HT1080 (cell line): ENCODE measurements at places on chromosomes 7 and 10. TPM values are rescaled to one million over a fixed set of nuclear protein-coding genes. Genes with fewer than 3 reads are reported as not detected.

COL13A1 gene
- total RNA-seq: 105 and 114 TPM in 2 replicates

MINPP1 gene
- total RNA-seq: 26.5 and 27.3 TPM in 2 replicates

OPN4 gene
- total RNA-seq: not detected in 2 replicates

MRLN gene
- total RNA-seq: 0.43 TPM in 1 of 2 replicates, not detected in the other

NPSR1 gene
- total RNA-seq: not detected in 2 replicates

SPDYE2B gene
- not detected in 2 replicates for total RNA-seq

HUS1 gene
- 10.1 and 14.4 TPM in 2 replicates for total RNA-seq

STRIP2 gene
- total RNA-seq: 14.3 and 15.2 TPM in 2 replicates

UPK3B gene
- 1.0 TPM in 1 of 2 replicates, not detected in the other for total RNA-seq

ANTXRL gene
- total RNA-seq: 0.63 TPM in 1 of 2 replicates, not detected in the other

ANKMY2 gene
- 17.8 and 25.4 TPM in 2 replicates for total RNA-seq

PIP gene
- not detected in 2 replicates for total RNA-seq

IFIT1B gene
- not detected in 2 replicates for total RNA-seq

GFRA1 gene
- not detected in 2 replicates for total RNA-seq

OR2A12 gene
- not detected in 2 replicates for total RNA-seq

TMEM225B gene
- not detected in 2 replicates for total RNA-seq

TAS2R4 gene
- 0.14 and 0.63 TPM in 2 replicates for total RNA-seq

COX19 gene
- total RNA-seq: 7.0 and 9.6 TPM in 2 replicates

CEP55 gene
- 86.3 and 87.3 TPM in 2 replicates for total RNA-seq

UCN3 gene
- not detected in 2 replicates for total RNA-seq

PTF1A gene
- not detected in 2 replicates for total RNA-seq

MBL2 gene
- total RNA-seq: not detected in 2 replicates

CHAT gene
- total RNA-seq: not detected in 2 replicates

CDC14C gene
- total RNA-seq: not detected in 2 replicates

NYAP1 gene
- 0.10 and 0.20 TPM in 2 replicates for total RNA-seq

GHRHR gene
- total RNA-seq: not detected in 2 replicates

AKR1C1 gene
- 3.1 and 3.9 TPM in 2 replicates for total RNA-seq
